ENCODE measurements at places on chromosomes 6 and 20.
A peak's percentile ranks its signal among the peaks of the same experiment; 100 is the strongest.

- no peaks in the 10 kb centered on the region for H3K27me3 ChIP-seq
- no peak overlapping the region for H3K4me3 ChIP-seq
- no peak for DNase-seq
- H3K36me3 ChIP-seq: no peaks in the 10 kb centered on the region
Measured at GRCh38 chr6:126909493-126909892, 209.0 kb upstream of the RSPO3 start.

DNA sequence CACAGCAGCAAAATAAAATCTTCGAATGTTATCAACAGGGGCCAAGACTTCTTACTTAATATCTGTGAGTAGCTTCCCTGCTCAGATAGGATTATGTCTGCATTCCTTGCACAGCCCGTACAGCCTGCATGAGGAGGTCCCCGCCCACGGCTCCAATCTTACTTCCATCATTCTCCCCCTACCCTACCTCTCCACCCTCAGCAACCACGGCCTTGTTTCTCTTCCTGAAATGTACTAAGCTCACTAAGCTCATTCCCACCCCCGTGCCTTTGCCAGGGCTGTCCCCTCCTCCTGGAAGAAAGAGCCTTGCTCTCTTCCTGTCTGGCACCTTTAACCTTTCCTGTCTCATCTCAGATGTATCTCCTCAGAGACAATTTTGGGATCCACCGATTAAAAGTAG, 120.4 kb downstream of the BCAS1 start:
- DNase-seq: no peak
- no peaks in the 10 kb centered on the region for H3K36me3 ChIP-seq
- no peak overlapping the region for H3K4me3 ChIP-seq
- H3K27ac ChIP-seq: peak overlapping the region; percentile 54
- peaks cover 13% of the 10 kb centered on the region for H3K4me1 ChIP-seq

- H3K4me1 ChIP-seq: peaks cover 13% of the 10 kb centered on the region
- H3K27me3 ChIP-seq: no peaks in the 10 kb centered on the region
- H3K4me3 ChIP-seq: peak within 1 kb of the TSS; percentile 59
- DNase-seq: peak; percentile 97
Measured at GRCh38 chr6:75205776-75206575, at the start of gene COL12A1. TSS of gene COL12A1 (minus strand) at chr6:75206053. CDS start at chr6:75202792, 3,261 bp downstream.

DNA sequence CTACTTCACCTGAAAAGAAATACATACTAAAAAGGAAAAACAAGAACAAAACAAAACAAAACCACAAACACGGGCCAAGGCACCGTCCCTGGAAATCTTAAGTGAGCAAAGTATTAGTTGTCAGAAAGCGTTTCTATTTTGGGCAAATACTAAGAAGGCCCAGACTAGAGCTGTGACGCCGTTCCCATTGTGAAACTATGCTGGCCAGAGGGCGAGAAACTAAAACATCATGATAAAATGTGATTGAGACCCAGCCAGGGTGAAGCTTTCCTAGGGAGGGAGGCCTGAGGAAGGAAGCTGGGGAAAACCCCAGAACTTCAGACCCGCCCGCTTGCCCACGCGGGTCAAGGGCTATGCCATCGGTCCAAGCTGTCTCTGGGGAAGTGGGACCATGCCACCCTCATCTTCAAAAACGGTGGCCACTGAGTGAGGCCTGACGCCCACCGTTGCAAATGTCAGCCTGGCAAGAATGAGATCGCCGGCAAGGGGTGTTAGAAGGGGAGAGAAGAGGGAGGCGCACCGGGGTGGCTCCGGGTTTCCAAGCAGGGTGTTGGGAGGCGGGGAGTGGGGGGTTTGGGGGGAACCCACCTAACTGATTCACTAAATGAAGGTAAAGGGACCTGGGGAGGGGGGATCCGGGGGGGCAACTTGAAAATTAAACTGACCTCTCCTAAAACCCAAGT, 1950.9 kb upstream of the DEFB115 start:
- no peaks in the 10 kb centered on the region for H3K36me3 ChIP-seq
- H3K27ac ChIP-seq: no peak overlapping the region
- DNase-seq: peak; percentile 74

DNA sequence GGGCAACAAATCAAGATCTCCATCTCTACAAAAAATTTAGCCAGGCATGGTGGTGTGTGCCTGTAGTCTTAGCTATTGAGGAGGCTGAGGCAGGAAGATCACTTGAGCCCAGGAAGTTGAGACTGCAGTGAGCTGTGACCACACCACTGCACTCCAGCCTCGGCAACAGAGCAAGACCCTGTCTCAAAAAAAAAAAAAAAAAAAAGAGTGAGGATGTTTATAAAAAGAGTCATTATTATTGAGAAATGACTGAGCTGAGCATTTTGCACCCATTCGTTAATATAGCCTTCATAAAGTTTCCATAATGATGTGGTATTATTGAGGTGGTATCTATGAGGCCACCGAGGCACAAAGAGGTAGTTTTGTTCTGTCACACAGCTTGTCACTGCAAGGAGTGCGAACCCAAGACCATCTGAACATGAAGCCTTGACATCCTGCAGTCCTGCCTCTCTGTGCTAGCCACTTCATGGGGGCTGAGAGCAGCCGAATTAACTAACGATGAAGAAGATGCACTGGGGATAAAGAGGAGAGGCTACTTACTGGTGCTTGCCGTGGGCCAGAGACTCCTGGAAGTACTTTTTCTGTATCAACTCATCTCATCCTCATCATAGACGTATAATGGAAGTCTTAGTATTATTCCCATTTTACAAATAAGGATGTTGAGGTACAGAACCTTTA, 175.5 kb downstream of the BCAS1 start:
- H3K36me3 ChIP-seq: no peaks in the 10 kb centered on the region
- H3K4me3 ChIP-seq: no peak overlapping the region
- H3K27me3 ChIP-seq: no peaks in the 10 kb centered on the region
- no peak for DNase-seq
- H3K27ac ChIP-seq: no peak overlapping the region

DNA sequence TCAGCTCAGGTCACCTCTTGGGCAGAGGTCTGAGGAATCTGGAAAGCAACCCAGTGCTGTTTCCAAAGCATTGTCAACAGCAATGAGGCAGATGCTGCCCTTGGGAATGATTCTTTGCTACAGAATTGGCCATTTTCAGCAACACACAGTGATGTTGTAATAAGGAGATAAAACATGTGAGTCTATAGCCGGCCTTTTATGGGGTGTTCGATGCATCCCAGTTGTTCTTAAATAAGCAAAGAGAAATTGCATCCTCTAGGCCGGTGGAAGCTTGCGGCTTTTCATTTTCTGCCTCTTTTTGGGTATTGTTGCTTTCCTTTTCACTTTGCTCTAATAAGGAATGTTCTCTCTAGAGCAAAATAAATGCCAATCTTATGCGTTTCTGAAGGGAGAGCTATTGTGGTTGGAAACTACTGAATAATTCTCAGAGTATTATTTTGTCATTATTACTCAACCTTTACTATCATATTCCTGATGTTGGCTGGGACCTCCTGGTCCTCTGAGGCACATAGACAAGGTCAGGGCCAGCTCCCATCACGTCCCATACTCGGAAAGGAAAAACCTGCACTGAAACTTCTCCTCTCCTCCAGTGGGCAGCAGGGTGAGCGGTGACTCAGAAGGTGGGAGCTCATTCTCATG, 214.2 kb downstream of the CDH26 start:
- no peak for DNase-seq
- no peak overlapping the region for H3K27ac ChIP-seq
- no peaks in the 10 kb centered on the region for H3K4me1 ChIP-seq
- H3K4me3 ChIP-seq: no peak overlapping the region

DNA sequence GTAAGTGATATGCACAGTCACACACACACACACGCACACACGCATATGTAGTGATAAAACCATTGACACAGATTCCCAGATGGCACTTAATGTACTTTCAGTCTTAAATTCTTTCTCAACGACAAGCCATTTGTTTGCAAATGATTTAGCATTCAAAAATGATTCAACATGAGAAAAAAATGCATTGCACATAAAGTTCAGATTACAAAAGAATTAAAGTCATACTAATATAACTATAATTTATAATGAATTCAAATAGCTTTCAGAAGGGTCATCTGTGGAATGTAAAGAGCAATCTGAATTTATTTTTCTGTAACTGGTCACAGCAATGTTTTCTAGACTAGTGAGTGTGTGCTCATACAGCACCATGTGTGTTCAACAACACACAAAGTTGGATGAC, 521.6 kb upstream of the ZNF337 start:
- no peak overlapping the region for H3K27ac ChIP-seq
- DNase-seq: no peak
- peaks cover 29% of the 10 kb centered on the region for H3K27me3 ChIP-seq
- no peak overlapping the region for H3K4me3 ChIP-seq

DNA sequence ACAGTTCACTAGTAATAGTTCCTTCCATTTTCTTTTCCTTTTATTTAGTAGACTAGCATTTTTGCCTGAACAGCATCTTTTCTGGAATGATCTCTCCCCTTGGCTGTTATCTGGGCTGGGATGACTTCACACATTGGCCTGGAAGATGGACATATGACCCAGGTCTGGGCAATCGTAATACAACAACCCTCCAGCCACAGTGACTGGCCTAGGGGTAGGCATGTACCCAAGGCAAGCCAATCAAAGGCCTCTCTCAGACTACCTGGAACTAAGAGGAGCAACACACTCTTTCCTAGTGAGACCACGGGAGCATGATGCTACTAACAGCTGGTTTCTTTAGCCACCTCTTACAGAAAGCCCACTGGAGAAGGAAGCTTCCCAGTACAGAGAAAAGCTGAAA, 252.2 kb downstream of the GMPR start:
- H3K27me3 ChIP-seq: no peaks in the 10 kb centered on the region
- no peak for DNase-seq
- H3K4me3 ChIP-seq: no peak overlapping the region
- no peak overlapping the region for H3K27ac ChIP-seq
- H3K4me1 ChIP-seq: no peaks in the 10 kb centered on the region

DNA sequence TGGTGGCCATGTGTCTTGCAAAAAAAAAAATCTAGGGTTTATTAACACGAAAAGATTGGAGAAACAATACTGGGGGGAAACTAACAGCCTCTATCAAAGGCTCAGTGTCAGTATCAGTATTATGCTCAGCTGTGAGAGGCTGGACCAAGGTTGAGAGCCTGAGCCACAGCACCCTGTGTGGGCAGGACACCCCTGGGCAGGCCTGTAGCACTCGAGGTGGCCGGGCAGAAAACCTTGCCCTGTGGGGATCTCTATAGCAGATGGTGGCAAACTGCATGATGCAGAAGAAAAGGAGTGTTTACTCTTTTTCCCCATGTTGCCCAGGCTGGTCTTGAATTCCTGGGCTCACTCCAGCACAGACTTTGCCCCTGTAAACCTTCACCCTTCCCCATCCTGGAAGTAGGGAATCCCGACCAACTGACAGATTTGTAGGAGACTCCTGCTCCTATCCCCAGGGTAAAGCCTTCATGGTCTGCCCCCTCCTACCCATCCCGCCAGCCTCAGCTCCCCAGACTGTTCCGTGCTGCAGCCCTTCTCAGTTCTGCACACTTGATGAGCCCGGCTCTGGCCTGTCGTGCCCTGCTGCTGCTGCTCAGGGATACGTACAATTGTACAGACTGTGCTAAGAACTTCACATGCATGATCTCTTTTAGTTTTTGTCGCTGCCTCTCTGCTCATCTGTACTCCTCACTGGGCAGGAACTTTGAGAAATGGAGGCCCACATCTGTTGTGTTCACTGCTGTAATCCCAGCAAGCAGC, 8.0 kb upstream of the KIFC1 start:
- no peaks in the 10 kb centered on the region for H3K36me3 ChIP-seq
- no peaks in the 10 kb centered on the region for H3K4me1 ChIP-seq
- H3K4me3 ChIP-seq: no peak overlapping the region
- DNase-seq: no peak
